ENCODE measurements at places on chromosomes 7 and 10.

GRCh38 chr7:140478246-140479061 lies 851 bp downstream of the MKRN1 start:
- no peaks in the 10 kb centered on the region for H3K27me3 ChIP-seq
- DNase-seq, result peak; percentile 54

GRCh38 chr7:135320268-135320667 lies 86.6 kb downstream of the STRA8 start:
- no peaks in the 10 kb centered on the region for H3K36me3 ChIP-seq
- no peaks in the 10 kb centered on the region for H3K4me1 ChIP-seq
- no peak overlapping the region for H3K4me3 ChIP-seq

DNA sequence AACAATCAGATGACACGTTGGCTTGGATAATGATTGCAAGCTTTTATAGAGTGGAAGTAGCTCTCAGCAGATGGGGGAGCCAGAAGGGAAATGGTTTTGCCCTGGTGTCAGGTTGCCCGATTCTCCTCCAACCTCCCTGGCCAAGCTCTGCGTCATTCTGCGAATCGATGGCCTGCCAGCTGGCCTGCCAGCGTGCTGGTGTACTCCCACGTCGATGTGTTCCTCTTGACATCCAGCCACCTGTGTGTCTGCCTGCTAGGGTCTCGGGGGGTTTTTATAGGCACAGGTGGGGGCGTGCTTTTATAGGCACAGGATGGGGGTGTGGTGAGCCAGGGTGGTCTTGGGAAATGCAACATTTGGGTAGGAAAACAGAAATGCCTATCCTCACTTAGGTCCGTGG lies 4.6 kb downstream of the NET1 start:
- no peak overlapping the region for H3K27ac ChIP-seq
- H3K4me1 ChIP-seq, result peaks cover 28% of the 10 kb centered on the region

- peaks cover 4% of the 10 kb centered on the region for H3K27me3 ChIP-seq
- no peak overlapping the region for H3K4me3 ChIP-seq
- H3K27ac ChIP-seq, result no peak overlapping the region
- no peaks in the 10 kb centered on the region for H3K36me3 ChIP-seq
- no peaks in the 10 kb centered on the region for H3K4me1 ChIP-seq
- no peak for DNase-seq
Measured at GRCh38 chr10:122216047-122216446, 55.0 kb upstream of the BTBD16 start.

DNA sequence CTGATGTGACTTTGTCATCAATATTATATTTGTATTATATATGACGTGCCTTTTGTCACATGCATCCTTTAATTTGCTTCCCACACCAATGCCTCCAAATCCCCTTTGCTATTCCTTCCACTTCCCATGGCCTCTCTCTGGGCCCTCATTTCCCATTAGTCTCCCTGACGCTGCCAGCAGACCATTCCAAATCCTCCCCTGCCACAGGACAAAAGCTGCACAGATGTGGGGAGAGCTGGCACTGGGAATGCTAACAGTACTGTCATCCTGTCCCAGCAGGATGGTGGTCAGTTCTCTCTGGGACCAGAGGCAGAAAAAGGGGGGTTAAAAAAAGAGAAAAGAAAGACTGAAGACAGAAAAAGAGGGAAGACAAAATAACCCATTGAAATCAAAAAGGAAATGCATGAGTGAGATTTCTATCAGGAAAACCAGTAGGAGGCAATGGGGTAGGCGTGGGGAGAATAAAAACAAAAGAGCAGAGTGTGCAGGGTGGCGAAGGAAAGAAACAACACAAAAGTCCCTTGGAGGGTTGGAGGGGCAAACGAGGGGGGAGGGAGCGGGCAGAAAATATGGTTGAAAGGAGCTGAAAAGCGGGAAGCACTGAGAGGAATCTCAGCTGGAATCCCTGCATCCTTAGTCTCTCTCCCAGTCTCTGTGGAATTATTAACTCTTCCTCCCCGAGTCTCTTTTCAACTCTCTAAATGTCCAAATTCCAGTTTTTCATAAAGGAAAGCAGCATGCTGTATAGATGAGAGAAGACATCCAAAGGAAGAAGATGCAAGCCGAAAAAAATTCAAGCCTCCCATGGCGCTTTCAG lies 59.2 kb upstream of the PTN start:
- no peaks in the 10 kb centered on the region for H3K36me3 ChIP-seq
- H3K27me3 ChIP-seq, result no peaks in the 10 kb centered on the region
- DNase-seq, result no peak
- no peak overlapping the region for H3K4me3 ChIP-seq
- no peaks in the 10 kb centered on the region for H3K4me1 ChIP-seq
- no peak overlapping the region for H3K27ac ChIP-seq

GRCh38 chr7:15688279-15688626 lies 1.8 kb upstream of the MEOX2 start:
- no peaks in the 10 kb centered on the region for H3K36me3 ChIP-seq
- H3K4me3 ChIP-seq, result no peak overlapping the region
- DNase-seq, result no peak
- no peaks in the 10 kb centered on the region for H3K4me1 ChIP-seq
- H3K27ac ChIP-seq, result no peak overlapping the region

- H3K4me1 ChIP-seq, result no peaks in the 10 kb centered on the region
- H3K27me3 ChIP-seq, result no peaks in the 10 kb centered on the region
- H3K27ac ChIP-seq, result no peak overlapping the region
Measured at GRCh38 chr7:23970193-23970592, 260.2 kb downstream of the STK31 start.

- no peak for DNase-seq
- H3K27ac ChIP-seq, result no peak overlapping the region
- H3K4me3 ChIP-seq, result no peak overlapping the region
- H3K4me1 ChIP-seq, result no peaks in the 10 kb centered on the region
- H3K36me3 ChIP-seq, result no peaks in the 10 kb centered on the region
Measured at GRCh38 chr10:36141856-36142560, 499.9 kb upstream of the FZD8 start.

DNA sequence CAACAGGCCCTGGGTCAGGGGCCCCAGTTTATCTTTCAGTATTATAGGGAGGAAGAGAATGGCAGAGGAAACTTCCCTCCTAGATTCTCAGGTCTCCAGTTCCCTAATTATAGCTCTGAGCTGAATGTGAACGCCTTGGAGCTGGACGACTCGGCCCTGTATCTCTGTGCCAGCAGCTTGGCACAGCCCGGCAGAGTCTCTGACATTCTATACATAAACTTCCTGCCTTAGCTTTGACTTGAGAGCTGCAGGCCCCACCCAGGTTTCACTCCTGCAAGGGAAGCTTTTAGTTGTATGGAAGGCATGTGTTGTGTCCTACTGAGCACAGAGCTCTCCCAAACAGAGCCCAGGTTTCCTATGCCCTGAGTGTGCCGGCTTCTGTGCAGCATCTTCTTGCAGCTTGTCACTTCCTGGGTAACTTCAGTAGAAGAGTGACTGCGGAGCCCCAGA lies 205.6 kb upstream of the PRSS58 start:
- peak overlapping the region; percentile 10 for H3K4me3 ChIP-seq
- no peaks in the 10 kb centered on the region for H3K36me3 ChIP-seq
- DNase-seq, result peak; percentile 64
- no peaks in the 10 kb centered on the region for H3K27me3 ChIP-seq
